ENCODE measurements at places on chromosomes 13 and 19.

DNA sequence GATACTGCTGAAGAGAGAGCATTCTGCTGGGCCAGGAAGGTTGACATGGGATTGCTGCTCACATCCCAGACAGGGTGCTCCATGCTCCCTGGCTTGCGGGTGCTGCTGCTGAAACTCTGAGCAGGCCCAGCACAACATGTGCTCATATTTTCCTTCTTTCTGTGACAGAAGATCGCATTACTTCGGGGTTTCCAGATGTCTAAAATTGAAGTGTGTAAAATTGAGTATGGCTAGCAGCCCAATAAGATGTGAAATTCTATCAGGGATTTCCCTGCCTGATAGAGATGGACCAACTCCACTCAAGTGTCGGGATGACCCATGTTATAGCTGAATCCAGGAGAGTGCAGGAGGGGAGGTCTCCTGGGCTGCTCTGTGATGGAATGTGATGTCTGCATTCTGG lies 55.6 kb upstream of the KL start:
- no peak for DNase-seq

- DNase-seq = no peak
Observed at GRCh38 chr19:961866-962620, 22.1 kb upstream of the WDR18 start.

- DNase-seq = no peak
Observed at GRCh38 chr13:73450583-73450982, 391.8 kb downstream of the KLF5 start.

DNA sequence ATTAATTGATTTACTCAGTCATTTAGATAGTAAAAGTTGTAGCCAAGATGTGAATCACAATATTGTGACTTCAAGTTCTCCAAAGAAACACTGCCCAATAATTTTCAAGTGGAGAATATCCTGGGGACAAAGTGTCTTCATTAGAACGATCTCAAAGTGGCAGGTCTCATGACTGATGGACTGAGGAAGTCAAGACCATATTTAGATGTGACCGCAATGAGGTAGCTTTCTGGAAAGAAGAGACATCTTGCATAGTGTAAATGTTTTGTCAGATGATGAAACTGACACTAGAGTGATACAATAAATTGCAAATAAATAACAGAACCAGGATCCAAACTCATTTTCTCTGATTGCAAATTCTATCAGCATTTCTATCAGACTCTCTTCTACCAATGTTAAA lies 1476.9 kb downstream of the EFNB2 start:
- no peak for DNase-seq

DNA sequence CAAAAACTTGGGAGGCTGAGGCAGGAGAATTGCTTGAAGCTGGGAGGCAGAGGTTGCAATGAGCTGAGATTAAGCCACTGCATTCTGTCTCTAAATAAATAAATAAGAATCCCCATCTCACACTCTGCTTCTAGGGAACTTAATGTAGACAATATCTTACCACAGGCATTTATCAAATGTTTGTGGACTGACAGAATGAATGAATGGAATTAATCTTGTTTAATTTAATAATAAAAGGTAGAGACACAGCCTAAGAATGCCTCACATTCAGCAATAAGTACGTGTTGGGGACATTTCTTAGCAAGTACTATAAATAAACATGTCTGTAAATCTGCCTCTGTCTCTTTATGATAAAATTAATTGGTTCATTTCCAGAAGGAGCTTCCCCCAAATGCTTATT lies 36.2 kb upstream of the RBM26 start:
- DNase-seq = no peak

- no peak for DNase-seq
Observed at GRCh38 chr13:60838581-60838980, 441.6 kb downstream of the TDRD3 start.

DNA sequence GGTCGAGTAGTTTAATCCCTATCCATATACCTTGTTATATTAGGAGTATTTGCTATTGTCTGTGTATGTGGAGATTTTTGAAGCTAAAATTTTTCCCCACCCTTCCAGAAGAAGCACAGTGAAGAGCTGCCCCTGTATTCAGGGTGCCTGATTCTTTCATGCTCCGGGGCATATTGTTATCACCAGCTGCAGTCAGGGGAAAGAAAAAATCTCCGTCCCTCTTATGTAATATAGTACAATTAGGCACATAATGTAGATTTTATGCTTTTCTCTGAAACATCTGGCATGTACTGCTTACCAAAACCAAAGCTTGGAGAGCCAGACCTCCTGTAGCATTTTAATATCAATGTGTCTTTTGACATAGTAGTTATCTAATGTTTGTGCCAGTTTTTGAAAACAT lies 214.9 kb upstream of the EDNRB start:
- no peak for DNase-seq

DNA sequence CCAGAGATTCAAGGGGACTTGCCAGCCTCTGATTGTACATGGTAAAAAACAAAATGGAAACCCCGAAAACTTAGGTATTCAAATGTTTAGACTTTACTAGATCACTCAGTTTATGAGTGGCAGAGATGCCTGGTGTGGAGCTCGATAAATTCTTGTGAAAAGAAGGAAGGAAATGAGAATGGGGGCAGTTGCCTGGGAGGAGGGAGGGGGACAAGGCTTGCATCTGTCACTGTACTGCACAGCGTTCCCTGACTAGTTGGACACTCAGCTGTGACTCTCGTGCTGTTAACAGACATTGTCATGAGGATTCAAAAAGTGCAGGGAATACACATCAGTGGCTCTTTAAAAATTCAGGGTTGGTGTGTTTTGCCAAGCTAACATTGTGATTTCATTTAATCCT lies 232.9 kb downstream of the ZIC5 start:
- DNase-seq = no peak

DNA sequence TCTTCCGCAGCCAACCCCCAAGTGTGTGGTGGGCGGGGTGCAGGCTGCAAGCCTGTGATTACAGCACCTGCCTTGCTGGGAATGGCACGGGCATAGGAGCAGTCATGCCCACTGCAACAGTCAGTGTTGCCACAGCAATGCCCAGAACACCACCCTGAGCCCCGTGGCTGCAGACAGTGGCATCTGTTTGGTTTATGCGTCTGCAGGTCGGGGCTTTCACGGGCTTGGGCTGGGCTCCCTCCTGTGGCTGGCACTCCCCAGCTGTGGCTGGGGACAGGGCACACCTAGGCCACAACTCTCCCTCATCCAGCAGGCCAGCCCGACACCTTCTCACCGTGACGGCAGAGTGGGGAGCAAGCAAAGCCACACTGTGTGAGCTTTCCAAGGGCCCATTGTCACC lies 115.3 kb upstream of the C1QTNF9B start:
- DNase-seq = no peak

DNA sequence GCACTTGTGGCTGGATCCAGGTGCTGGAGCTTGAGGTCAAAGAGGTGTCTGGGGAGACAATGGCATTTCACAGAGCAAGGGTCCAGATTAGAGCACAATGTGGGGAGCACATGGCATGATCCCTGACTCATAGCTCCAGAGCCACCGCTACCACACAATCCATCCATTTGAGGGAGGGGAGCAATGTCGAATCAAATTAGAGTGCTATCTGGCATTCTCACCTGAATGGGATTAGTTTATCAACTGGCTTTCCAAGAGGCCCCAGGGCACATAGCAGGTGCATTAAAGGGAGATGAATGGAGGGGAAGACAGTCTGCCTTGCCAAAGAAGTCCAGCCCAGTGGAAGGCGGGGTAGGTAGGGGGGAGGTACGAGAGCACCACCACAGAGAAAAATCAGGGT lies 194.4 kb upstream of the GPR12 start:
- no peak for DNase-seq

- DNase-seq = no peak
Observed at GRCh38 chr13:49298416-49298815, 50.7 kb downstream of the CDADC1 start.

- DNase-seq = no peak
Observed at GRCh38 chr13:74661851-74662250, 527.6 kb upstream of the KLF12 start.

DNA sequence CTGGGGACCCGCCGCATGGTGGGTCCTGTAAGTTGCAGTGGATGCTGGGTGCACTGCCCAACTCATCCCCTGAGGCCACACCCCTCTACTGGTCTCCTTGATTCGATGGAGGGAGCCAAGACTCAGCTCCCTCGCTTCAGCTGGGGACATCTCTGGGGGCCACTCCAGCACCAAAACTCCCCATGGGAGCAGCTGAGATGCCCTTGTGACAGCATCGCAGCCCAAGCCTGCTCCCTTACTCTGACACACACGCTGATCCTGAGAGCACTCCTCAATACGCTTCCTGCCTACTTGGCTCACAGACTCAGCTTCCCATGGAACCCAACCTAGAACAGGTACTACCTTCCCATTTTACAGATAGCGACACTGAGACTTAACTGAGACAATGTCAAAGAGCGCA lies 56.2 kb downstream of the PEPD start:
- DNase-seq = no peak

GRCh38 chr19:43754253-43754502 lies 584 bp downstream of the SMG9 start:
- DNase-seq = no peak

DNA sequence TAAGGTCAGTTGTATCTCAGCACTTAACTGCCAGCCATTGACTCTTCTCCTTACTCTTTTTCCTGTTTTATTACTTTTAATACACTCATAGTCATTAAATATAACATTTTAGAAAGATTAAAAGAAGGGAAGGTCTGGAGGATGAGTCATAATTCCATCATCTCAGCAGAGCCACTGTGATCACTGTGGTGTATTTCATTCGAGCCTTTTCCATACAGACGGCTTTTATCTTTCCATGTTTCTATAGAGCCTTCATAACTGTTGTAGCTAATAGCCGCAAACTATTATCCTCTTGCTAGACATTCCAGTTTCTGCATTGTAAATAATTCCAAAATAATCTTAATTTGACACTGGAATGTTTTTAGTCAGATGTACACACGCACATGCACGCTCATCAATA lies 4.7 kb upstream of the FLT1 start:
- DNase-seq = no peak

- DNase-seq = no peak
Observed at GRCh38 chr19:50331221-50331993, 2.2 kb upstream of the KCNC3 start.

GRCh38 chr13:32334671-32335070 lies 19.4 kb downstream of the BRCA2 start:
- no peak for DNase-seq
